ENCODE measurements at places on chromosomes 4 and X. TPM values are rescaled to one million over a fixed set of nuclear protein-coding genes. Genes with fewer than 3 reads are reported as not detected.

Gene PSAPL1
- not detected for total RNA-seq

Gene TRPC5OS
- not detected for total RNA-seq

Gene CPZ
- not detected for total RNA-seq

Gene KDR
- total RNA-seq = 15.8 TPM

Gene CENPE
- total RNA-seq = 1.8 TPM

Gene CXCL11
- total RNA-seq = 0.34 TPM

Gene ODAM
- not detected for total RNA-seq

Gene MBNL3
- 29.5 TPM for total RNA-seq

Gene CXorf65
- total RNA-seq = not detected

Gene TKTL1
- total RNA-seq = not detected

Gene CPE
- 105 TPM for total RNA-seq

Gene USP9X
- total RNA-seq = 76.5 TPM

Gene TMEM31
- not detected for total RNA-seq

Gene S100G
- total RNA-seq = not detected

Gene TNIP3
- total RNA-seq = not detected

Gene FAAH2
- total RNA-seq = 0.38 TPM

Gene CLCN4
- total RNA-seq = 2.6 TPM

Gene FAM149A
- total RNA-seq = 17.0 TPM

Gene UGT2B28
- not detected for total RNA-seq

Gene YY2
- total RNA-seq = 3.7 TPM

Gene SPANXD
- total RNA-seq = not detected
